Left lung (tissue), 14 donors: ENCODE measurements at places on chromosomes 7 and 10.

DNA sequence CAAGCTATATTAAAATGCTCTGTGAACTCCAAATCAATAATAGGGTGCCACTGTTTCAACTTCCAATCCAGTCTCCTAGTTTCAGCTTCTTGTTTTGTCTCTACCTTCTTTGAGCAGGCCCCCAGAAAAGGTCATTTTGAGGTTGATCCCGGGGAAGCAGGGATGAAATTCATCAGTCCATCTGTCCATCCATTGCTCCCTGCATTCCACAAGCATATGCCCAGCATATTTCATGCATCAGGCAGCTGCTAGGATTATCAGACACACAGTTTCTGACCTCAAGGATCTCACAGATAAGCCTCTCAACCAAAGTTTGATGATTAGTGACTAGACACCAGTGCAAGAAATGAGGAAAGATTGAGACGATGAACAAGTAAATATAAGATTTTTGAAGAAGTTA is 186.6 kb upstream of the PDE1C start:
- H3K4me1 ChIP-seq, result no peaks in the 10 kb centered on the region
- no peak overlapping the region for H3K27ac ChIP-seq
- no peak for DNase-seq
- no peak overlapping the region for H3K4me3 ChIP-seq
- H3K36me3 ChIP-seq, result no peaks in the 10 kb centered on the region
- no peaks in the 10 kb centered on the region for H3K27me3 ChIP-seq

DNA sequence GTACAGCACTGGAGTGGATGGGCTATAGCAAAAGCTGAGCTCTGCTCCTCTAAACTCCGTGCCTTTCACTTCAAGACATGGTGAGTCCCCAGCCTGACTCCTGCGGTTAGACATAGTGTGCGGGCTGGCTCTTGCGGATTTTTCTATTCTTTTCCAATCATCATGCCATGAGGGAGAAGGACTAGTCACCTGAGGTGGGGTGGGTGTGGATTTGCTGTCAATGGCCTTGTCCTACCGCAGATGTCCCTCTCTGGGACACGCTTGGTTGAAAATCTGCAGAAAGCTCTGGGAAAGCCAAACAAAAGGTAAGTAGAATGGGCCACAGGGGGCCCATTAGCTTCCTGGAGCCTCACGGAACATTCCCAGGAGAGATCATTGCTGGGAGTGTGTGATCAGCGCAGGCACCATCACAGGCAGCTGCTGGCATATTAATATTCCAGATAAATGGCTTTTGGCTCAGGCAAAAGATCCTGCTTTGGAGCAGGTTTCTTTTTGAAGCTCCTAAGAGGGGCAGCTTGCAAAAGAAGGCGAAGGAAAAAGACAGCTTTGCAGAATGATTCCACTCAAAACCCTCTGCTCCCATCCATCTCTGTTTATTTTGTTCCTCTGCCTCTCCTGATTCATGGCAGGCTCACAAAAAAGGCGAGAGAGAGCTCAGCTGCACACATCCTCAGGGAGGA is 509.0 kb upstream of the ZMIZ1 start:
- H3K27ac ChIP-seq, result no peak overlapping the region
- H3K4me1 ChIP-seq, result no peaks in the 10 kb centered on the region
- no peaks in the 10 kb centered on the region for H3K27me3 ChIP-seq

- DNase-seq, result no peak
- H3K36me3 ChIP-seq, result peaks cover 44% of the 10 kb centered on the region
- no peaks in the 10 kb centered on the region for H3K4me1 ChIP-seq
Observed at GRCh38 chr7:32915041-32915536, 23.5 kb upstream of the KBTBD2 start.

- H3K36me3 ChIP-seq, result no peaks in the 10 kb centered on the region
- H3K4me3 ChIP-seq, result no peak overlapping the region
- DNase-seq, result no peak
- no peaks in the 10 kb centered on the region for H3K4me1 ChIP-seq
- no peak overlapping the region for H3K27ac ChIP-seq
- no peaks in the 10 kb centered on the region for H3K27me3 ChIP-seq
Observed at GRCh38 chr7:82821037-82821436, 341.6 kb downstream of the PCLO start.

DNA sequence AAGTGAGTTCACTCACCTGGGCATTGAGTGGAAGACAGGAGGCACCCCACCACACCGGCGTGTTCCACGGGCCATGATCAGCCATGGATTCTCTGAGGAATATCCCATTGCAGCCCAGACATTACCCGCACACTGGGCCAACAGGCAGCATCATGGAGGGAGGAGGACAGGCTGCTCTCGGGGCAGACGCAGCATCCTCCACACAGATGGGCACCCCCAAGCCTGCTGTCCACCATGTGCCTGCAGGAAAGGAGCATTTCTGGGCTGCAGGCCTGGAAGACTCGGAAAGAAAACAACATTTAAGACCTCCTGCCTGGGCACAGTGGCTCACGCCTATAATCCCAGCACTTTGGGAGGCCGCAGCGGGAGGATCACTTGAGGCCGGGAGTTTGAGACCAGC is 71.0 kb upstream of the SH2B2 start:
- no peaks in the 10 kb centered on the region for H3K4me1 ChIP-seq
- H3K4me3 ChIP-seq, result no peak overlapping the region
- H3K36me3 ChIP-seq, result no peaks in the 10 kb centered on the region

DNA sequence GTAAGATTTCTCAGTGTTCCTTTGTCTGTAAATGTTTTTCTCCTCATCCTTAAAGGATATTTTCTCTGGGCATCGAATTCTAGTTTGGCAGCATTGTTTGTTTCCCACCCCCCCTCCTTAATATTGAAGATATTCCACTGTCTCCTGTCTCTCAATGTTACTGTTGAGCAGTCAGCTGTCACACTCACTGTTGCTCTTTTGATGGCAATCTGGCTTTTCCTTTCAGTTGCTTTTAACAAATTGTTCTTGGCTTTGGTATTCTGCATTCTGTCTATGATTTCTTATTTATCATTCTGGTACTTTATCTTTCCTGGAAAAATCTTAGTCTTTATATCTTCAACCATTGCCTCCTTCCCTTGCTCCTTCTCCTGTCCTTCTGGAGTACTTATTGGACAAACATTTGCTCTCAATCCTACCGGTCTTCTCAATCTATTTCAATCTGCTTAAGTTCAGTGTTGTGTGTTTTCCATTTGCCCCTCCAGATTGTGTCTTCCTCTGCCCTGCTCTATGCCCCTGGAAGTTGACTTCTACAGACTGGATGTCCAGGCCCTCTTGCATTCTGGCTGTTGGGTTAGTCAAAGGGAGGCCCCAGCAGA is 9.3 kb upstream of the GTPBP4 start:
- H3K4me1 ChIP-seq, result no peaks in the 10 kb centered on the region
- H3K27me3 ChIP-seq, result no peaks in the 10 kb centered on the region
- no peaks in the 10 kb centered on the region for H3K36me3 ChIP-seq
- H3K4me3 ChIP-seq, result no peak overlapping the region

DNA sequence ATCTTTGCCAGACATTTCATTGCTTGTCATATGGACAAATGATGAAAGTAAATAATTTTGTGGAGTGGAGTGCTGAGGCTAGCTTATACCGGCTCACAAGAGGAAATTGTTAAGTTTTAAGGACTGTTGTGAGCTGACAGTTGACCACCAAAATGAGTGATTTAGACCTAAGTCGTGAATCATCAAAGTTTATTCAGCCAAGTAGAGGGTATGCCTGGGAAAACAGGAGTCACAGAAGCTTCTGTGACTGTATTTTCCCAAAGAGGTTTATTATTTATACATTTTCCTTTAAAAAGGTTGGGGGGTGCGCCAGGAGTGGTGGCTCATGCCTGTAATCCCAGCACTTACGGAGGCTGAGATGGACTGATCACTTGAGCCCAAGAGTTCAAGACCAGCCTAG is 21.8 kb downstream of the MRPS24 start:
- H3K4me3 ChIP-seq, result no peak overlapping the region
- DNase-seq, result no peak
- H3K4me1 ChIP-seq, result no peaks in the 10 kb centered on the region

- H3K4me3 ChIP-seq, result no peak overlapping the region
- H3K27ac ChIP-seq, result no peak overlapping the region
- H3K27me3 ChIP-seq, result no peaks in the 10 kb centered on the region
- H3K36me3 ChIP-seq, result no peaks in the 10 kb centered on the region
Observed at GRCh38 chr10:59748834-59749233, 4.4 kb downstream of the MRLN start.

- H3K4me1 ChIP-seq, result no peaks in the 10 kb centered on the region
- no peaks in the 10 kb centered on the region for H3K36me3 ChIP-seq
- no peak for DNase-seq
- no peaks in the 10 kb centered on the region for H3K27me3 ChIP-seq
- no peak overlapping the region for H3K4me3 ChIP-seq
Observed at GRCh38 chr7:141158561-141158960, 84.7 kb downstream of the TMEM178B start.

GRCh38 chr10:125662584-125662983 is 20.4 kb downstream of the TEX36 start:
- no peaks in the 10 kb centered on the region for H3K27me3 ChIP-seq
- no peaks in the 10 kb centered on the region for H3K36me3 ChIP-seq
- H3K4me1 ChIP-seq, result no peaks in the 10 kb centered on the region

GRCh38 chr10:131928248-131929095 is 27.7 kb downstream of the PPP2R2D start:
- no peaks in the 10 kb centered on the region for H3K27me3 ChIP-seq
- no peak overlapping the region for H3K4me3 ChIP-seq
- H3K4me1 ChIP-seq, result peaks cover 9% of the 10 kb centered on the region
- H3K36me3 ChIP-seq, result no peaks in the 10 kb centered on the region
- DNase-seq, result no peak
- peak overlapping the region; percentile 50 for H3K27ac ChIP-seq
